Thyroid gland (tissue), 4 donors: ENCODE measurements at places on chromosomes 7 and 10.

- H3K4me3 ChIP-seq: no peak overlapping the region
- H3K27me3 ChIP-seq: no peaks in the 10 kb centered on the region
- H3K27ac ChIP-seq: no peak overlapping the region
- no peak for DNase-seq
Observed at GRCh38 chr7:135434047-135434446, 75.9 kb downstream of the CNOT4 start.

DNA sequence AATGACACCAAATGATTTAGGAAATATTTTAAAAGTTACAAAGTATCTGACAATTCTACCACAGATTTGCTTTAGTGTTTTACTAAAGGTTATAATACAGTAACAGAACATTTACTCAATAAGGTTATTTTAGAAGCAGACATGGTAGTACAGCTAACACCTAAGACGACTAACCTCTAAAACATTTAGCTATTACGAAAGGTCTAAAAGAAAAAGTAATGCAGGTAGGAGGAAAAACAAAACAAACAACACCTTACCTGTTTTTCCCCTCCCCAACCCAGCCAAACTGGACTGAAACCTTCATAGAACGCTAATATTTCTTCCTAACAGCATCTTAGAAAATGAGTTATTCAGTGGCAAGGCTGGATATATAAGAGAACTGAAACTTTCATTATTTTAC is 111.3 kb downstream of the SNX13 start:
- DNase-seq: no peak
- H3K4me1 ChIP-seq: no peaks in the 10 kb centered on the region
- no peak overlapping the region for H3K27ac ChIP-seq
- no peak overlapping the region for H3K4me3 ChIP-seq

- no peak overlapping the region for H3K27ac ChIP-seq
- no peaks in the 10 kb centered on the region for H3K36me3 ChIP-seq
- H3K4me3 ChIP-seq: no peak overlapping the region
- DNase-seq: no peak
Observed at GRCh38 chr7:4856336-4857057, 5.3 kb downstream of the PAPOLB start.

- peaks cover 70% of the 10 kb centered on the region for H3K36me3 ChIP-seq
- no peak for DNase-seq
- H3K27ac ChIP-seq: no peak overlapping the region
- H3K4me3 ChIP-seq: no peak overlapping the region
Observed at GRCh38 chr7:151068069-151068773, 8.8 kb downstream of the SLC4A2 start.

DNA sequence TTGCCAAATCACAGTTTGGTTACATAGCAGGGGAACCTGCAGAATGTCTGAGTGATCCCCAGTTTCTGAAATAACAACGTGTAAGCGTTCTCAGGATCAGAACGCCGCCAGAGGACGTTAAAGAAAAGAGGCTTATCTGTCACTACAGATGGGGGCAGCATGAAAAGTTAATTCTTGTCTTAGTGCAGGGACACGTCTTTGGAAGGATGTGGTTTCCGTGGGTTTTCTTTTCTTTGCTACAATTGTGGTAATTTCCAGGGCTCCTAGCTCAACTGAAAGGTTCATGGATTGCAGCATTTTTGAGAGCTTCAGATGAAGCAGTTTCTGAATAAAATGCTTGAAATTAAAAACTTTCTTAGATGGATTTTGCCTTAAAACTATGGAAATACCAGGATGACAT is 106.6 kb downstream of the PRKCQ start:
- H3K4me1 ChIP-seq: peaks cover 11% of the 10 kb centered on the region
- no peaks in the 10 kb centered on the region for H3K27me3 ChIP-seq
- no peak overlapping the region for H3K27ac ChIP-seq
- H3K36me3 ChIP-seq: peaks cover 6% of the 10 kb centered on the region
- H3K4me3 ChIP-seq: no peak overlapping the region
- no peak for DNase-seq
